ENCODE measurements at places on chromosomes 13 and 19.

DNA sequence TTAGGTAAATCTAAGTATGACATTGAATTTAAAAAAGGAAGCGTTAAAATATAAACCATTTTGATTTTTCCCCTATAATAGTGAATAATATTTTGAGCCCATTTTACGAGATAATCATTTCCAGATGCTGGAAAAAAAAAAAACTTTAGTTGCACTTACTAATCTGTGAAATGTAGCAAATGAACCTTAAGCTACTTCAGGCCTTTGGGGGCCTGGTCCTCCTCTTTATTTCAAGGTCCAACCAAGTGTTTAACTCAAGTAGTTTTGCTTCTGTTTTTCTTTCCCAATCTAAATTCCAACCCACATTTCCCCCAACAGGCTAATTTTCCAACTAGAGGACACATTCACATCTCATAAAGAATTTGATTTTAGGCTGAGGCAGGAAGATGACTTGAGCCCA is 101.2 kb downstream of the TNFRSF19 start:
- DNase-seq, result no peak

GRCh38 chr13:75963302-75963701 is 327.2 kb downstream of the LMO7 start:
- DNase-seq, result no peak

DNA sequence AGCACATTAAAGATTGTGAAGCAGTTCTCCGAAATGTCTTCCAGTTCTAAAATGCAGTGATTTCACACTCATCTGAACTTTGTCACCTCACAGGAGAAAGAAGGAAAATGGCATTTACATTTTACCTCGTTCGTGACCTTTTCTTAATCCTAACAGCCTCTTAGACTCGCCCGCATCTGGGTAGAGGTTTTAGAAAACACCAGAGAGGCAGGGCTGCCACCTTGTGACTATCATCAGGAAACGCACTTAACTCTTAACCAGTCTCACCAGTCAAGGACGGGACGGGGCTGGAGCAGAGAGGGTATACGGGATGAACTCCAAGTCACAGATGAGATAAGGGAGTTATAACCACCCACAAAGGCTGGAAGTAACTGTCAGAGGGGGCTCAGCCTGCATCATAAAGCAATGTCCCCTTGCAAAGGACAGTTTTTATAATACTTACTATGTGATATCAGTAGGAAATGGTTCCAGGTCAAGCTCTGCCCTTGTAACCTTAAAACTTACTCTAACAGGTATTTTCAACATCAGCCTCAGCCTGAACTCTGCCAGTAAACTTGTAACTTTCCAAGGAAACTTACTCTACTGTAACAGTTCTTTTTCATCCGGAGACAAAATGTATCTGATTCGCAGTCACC is 8.6 kb upstream of the CEACAM6 start:
- peak; percentile 64 for DNase-seq

- no peak for DNase-seq
Observed at GRCh38 chr19:13726323-13726722, 38.0 kb upstream of the MRI1 start.

DNA sequence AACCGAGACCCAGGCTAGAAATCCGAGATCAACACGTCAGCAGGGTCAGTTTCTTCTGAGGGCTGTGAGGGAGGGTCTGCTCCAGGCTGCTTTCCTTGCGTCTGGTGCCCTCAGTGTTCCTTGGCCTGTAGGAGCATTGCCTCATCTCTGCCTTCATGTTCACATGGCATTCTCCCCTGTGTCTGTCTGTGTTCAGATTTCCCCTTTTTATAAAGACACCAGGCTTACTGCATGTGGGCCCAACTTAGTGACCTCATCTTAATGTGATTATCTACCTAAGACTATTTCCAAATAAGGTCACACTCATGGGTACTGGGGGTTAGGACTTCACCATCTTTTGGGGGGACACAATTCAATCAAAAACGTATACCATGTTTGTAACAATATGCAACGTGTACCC is 57.2 kb upstream of the C1QTNF9 start:
- no peak for DNase-seq

DNA sequence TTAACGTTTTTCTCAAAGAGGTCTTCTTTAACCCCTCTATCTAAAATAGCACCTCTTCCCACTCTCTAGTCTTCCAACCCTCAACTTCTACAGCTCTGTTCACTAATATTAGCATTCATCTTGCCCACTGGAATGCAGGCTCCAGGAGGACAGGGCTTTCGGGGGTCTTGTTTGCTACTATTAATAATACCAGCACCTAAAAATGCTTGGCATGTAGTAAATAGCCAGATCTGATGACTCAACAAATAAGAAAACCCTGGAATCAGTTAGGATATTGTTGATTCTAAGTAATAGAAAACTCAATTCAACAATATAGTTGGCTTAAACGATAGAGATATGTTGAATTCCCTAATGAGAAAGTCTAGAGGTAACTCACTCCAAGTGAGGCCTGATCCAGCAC is 14.2 kb downstream of the DYRK1B start:
- DNase-seq, result no peak

- peak; percentile 64 for DNase-seq
Observed at GRCh38 chr19:15464394-15465385, at the start of gene RASAL3. RASAL3 (minus strand) TSS chr19:15464544; CDS start chr19:15464358, 186 bp downstream.

GRCh38 chr13:91240341-91240740 is 107.1 kb upstream of the MIR17HG start:
- DNase-seq, result no peak
